ENCODE measurements at places on chromosomes 12 and 14.

DNA sequence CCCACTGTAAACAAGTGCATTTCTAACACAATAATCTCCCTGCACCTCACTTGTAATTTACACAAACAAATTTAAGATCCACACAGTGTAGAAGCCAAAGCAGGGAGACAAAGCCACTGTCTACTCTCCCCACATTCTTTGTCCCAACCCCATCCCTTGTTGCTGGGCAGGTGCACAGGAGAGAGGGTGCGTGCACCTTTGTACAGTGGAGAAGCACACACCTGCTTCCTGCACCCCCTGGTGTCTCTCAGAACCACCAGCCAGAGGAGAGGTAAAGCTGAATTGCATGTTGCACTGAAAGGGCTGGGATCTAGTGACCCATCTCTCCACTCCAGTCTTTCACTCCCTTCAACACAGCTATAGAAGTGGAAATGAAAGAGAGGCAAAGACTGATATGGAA lies 51.4 kb upstream of the IFNG-AS1 start:
- no peak for DNase-seq

DNA sequence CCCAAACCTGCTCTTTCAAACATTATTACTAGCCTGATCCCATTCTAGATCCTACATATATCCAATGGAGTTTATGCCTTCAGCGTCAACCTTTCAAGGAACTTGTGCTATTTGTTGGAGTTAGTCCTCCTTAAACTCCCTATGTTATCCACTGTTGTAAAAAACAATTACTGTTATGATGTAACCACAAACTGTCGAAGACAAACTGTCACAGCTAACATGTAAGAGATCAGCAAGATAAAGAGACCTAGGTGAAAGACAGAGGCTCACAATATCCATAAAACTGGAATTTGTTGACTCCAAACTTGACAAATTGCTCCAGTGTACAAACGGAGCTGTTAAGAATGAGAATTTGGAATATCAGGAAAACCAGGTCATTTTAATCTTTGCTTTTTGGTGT lies 70.7 kb downstream of the CDK17 start:
- no peak for DNase-seq

- no peak for DNase-seq
These were observed 507.4 kb upstream of the TBX3 start for GRCh38 chr12:115191342-115191741.

- no peak for DNase-seq
These were observed 2.0 kb upstream of the ZNF385A start for GRCh38 chr12:54386403-54387113.

DNA sequence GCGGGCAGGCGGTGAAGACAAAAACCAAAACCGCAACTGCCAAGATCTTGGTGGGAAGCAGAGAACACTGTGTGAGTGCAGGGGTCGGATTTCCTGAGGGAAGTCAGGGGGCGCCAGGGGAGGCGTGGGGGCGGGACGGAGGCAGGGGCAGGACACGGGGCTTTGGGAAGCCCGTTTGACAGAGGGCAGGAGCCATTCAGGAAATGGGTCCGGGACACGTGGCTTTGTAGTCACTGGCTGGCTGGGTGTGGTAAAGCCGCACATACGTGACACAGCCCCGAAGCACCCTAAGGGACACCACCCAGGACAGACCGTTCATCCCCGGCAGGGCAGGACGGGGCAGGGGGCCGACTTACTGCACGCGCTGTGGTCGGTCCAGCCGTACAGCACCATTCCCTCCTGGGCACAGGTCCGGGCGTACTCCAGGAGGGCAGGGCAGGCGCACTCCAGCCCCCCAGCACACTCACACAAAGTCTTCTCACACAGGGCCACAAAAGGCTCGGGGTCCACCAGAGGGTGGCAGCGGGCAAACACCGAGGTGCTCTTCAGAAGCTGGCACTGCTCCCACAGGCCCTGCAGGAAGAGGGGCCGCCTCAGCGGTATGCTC lies 49.4 kb downstream of the VWF start:
- no peak for DNase-seq

Data from stimulated activated CD8-positive, alpha-beta memory T cell treated with anti-CD3 and anti-CD28 coated beads, Interleukin-4, amount 100 ng/mL, for 1 hour (primary cell).